ENCODE measurements at places on chromosomes 5 and 9.

- DNase-seq = no peak
Observed at GRCh38 chr9:89528540-89528939, 30.6 kb upstream of the SEMA4D start.

DNA sequence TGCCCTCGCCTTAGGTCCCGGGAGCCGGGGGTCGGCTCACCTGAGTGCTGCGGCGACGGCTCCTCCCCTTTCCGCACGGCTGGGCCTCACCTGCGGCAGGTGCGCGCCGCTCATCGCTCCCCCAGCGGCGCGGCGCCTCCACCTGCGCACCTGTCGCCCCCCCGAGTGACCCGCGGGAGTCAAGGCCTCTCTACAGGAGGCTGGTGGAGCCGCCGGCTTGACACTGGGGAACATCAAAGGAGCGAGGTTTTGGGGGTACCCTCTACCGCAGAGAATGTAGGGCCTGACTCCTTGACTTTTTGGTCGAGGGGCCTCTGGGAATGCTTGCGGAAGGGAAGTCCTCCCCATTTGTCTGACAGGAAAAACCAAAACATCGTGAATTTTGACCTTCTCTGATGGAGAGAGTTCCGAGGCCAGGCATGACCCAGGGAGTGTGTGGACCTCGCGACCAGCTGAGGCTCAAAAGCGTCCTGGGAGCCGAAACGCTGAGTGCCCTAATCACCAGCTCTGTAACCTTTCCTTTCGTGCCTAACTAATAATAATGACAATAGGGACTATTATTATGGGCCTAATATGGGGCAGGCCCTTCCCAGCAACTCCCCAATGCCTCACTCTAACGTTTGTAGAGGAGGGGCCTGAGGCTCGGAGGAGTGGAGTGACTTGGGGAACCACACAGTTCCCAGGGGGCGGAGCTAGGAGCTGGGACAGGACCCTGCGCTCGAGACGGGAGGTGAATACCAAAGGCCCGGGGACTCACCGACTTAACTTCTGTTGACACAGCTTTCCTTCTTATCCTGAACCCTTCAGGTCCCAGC lies 714 bp upstream of the IER5L start:
- DNase-seq = no peak

DNA sequence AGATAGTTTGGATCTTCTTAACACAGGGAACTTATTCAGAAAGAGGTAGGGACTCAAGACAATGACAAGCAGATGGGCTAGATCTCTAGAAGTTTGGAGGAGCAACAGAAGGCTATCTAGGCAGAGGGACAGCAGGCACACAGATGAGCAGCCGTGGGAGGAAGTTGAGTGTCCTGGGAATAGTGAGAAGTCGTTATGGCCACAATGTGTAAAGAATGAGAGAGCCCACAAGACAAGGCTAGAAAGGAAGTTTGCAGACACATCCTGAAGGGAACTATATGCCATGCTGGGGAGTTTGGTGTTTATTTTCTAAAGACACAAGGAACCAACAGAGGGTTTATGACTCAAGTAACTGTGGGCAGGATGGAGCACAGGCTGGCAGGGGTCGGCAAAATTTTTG lies 160.6 kb downstream of the PALM2AKAP2 start:
- DNase-seq = no peak

- DNase-seq = no peak
Observed at GRCh38 chr5:125455041-125455440, 708.6 kb upstream of the ZNF608 start.

DNA sequence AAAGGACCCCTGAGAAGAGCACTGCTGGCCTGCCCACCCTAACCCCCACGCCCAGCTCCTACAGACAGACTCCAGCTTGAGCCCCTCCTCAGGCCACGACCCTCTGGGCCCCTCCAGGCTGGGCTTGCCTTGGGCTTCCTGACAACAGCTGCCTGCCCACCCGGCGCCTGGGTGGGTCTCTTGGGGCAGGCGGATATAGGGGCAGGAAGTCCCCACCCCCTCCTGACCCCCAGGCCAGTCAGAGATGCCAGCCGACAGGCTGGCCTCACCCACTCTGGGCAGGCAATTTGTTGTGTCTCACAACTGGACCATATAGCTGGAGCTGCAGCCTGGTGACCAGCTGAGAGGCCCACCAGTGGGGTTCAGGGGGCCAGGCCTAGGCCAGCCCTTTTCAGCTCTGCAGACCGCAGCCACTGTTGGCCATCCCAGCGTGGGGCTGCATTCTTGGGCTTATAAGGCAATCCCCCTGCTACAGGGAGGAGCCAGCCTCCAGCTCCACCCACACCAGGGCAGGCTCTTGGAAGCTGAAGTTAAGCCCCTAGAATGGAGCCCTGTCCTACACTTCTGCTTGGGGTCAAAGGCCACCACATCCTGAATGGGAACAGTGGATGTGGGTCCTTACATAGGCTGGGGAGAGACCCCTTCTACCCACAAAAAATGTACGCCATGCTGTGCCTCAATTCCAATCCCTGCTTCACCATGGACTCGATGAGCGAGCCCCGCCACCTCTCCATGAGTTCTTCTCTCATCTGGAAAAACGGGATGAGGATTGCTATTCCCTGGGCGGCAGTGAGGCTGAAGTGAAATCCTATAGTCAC lies 2.0 kb downstream of the PDLIM7 start:
- DNase-seq = no peak

DNA sequence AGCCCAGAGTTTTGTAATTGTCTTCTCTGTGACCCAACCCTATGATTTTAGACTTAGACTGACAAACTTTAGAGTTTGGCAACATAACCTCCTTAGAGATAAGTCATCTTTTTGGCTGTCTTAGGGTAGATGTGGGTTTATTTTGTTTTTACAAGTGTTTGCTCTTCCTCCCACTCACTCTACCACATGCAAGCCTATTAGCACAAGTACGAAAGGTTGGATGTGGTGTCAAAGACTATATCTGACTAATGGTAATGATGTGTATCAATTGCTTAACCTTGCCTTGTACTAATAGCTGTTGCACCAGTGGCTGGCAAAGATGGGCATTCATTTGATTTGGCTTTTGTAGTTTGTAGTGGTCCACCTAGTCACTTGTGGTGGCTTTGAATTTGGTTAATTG lies 46.5 kb downstream of the SLC25A46 start:
- DNase-seq = no peak

DNA sequence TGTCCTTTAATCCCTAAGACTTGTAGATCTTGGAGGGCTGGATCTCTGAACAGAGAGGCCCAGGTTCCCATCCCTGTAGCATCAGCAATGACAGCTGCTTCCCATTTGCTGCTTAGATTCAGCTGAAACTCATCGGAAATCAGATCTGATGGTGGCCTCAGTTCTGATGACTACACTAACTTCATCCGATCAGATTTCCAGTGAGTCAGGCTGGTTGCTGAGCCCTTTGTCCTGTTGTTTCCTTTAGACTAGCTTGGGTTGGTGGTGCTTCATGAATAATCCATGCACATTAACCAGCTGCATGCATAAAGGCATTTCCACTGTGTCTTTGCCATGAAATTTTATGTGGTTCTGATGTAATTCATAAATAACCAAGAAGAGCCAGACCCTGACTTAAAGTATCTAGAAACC lies 195.2 kb upstream of the TUT7 start:
- no peak for DNase-seq

GRCh38 chr9:133188006-133188842 lies 20.8 kb downstream of the OBP2B start:
- peak; percentile 16 for DNase-seq

- DNase-seq = no peak
Observed at GRCh38 chr9:131804826-131805225, 65.0 kb upstream of the RAPGEF1 start.

DNA sequence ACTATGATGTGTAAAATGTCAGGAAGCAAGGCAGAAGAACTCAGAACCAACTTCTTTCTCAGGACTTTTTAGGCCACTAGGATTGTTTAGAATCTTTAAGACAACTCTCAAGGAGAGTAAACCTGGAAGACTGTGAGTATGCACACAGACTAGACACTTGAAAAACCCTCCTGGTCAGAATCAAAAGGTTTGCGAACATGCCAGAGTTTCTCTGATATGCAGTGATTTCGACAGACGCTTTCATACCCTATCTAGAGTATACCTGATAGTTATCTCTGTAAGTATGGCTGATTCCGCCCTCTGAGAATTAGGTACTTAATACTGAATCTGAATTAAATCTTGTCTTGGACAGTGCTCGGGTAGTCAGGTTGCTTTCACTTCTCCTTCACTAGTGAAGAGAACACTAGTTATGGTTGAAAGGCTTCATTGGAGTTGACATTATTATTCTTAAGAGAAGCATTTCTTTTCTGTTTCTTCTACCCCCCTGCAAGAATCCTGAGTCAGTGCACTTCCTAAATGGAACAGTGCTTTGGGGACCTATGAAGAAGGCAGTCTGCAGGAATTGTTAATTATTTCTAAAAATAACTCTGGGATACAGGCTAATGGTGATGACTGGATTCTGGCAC lies 158.1 kb downstream of the HACD4 start:
- no peak for DNase-seq

GRCh38 chr5:72509401-72509800 lies 2.2 kb upstream of the ZNF366 start:
- no peak for DNase-seq

DNA sequence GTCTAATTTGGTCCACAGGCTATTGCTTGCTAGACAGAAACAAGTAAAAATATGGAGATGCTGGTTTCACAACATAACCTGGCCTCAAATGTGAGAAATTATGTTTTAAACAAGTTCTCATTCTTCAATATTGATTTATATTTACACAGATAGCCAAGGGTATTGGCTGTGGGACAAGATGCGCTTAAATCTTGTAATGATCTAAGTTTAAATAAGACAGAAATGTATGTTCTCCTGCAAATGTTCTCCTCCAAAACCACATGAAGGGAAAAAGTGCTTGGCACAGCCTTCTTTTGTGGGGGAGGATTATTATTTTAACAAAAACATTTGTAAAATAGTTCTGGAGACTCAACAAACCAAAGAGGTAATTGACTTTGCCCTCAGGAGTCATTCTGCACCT lies 356.0 kb downstream of the DMAC1 start:
- DNase-seq = no peak

DNA sequence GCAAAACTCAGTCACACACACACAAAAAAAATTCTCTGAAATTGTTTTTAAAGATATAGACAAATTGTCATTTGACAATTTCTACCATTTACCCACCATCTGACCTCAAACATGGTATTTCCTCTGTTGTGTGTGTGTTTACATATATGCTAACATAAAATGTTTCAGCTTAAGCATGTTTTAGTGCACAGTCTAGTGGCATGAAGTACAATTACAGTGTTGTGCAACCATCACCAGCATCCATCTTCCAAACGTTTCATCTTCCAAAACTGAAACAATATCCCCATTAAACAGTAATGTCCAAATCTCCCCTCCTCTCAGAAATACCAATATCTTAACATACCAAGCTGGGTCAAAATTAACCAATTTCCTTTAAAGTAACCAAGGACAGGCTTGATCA lies 65.2 kb downstream of the MYO10 start:
- DNase-seq = no peak

DNA sequence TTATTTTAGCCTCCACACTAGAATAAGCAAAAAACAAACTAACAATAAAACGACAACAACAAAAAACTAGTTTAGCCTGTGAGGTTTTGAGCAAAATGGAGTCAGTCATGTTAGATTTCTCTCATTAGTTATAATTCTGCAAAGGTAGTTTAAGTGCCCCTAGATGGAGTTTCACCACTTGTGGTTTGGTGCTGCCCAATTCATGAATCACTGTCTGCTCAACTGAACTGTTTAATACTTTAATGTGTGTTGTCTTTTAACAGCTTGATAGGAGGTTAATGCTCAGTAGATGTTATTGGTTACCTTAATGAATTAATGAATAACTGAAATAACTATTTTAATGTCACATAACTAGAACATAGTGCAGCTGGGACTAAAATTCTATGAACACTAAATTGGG lies 3.5 kb upstream of the PLAA start:
- no peak for DNase-seq

DNA sequence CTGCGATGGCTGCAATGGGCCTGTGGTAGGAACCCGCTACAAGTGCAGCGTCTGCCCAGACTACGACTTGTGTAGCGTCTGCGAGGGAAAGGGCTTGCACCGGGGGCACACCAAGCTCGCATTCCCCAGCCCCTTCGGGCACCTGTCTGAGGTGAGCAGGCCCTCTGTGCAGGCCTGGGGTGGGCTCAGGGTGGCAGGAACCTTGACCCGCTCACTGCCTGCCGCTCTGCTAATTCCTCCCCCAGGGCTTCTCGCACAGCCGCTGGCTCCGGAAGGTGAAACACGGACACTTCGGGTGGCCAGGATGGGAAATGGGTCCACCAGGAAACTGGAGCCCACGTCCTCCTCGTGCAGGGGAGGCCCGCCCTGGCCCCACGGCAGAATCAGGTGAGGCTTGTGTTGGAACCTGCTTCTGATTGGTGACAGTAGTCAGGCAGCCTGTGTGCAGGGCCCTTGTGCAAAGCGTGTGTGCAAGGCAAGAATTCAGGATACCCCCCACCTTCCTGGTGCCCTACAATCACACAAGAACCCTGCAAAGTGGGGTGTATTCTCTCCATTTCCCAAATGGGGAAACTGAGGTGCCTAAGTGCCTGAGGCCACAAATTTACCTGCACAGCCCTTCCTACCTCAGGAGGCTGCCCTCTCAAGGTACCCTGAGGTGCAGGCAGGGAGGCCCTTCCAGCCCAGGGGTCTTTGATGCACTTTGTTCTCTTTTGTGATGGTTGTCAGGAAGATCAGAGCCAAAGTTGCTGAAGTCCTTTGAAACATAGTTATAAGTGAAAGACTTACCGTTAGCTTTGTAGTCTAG lies 3.4 kb downstream of the SQSTM1 start:
- DNase-seq = no peak

GRCh38 chr5:53568871-53569270 lies 8.4 kb downstream of the NDUFS4 start:
- DNase-seq = no peak

DNA sequence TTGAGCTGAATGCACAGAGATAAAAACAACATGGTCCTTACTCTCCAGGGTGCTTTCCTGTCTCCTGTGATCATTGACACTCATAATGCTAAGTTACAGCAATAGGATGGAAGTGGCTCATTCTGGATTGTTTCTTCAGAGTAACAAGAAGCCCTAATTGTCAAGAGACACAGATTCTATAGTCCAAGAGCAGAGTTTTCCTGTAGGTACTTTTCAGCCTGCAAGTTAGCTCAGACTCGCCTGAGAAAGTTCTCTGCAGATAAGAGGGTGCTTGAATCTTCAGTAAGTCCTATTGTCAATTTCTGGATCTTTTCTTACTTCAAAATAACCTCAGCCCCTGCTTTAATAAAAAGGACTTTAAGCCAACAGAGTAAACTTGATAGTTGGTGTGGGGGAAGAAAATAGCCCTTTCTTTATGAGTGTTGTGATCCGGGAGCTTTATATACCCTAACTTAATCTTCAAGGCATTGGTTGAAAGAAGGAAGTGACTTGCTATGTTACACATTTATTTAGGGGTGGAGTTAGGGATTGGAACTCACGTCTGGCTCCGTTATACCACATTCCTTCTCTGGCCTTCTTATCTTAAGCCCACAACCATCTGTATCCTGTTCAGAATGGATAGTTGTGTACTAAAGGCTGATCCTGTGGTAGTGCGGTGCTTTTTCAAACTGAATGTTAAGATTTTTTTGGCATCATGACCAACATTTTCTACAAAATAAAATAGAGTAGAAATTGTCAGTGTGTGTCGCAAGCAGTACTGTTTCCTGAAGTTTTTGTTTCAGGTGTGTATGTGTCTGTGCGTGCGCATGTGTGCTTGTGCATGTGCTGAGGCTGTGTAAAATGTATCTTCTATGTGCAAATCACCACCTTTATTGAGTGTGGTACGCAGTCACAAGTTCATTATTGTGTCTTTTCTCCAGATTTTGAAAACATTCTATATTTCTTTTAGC lies 173.9 kb downstream of the WDR70 start:
- peak; percentile 28 for DNase-seq
